ENCODE measurements at places on chromosomes 5 and 9.

DNA sequence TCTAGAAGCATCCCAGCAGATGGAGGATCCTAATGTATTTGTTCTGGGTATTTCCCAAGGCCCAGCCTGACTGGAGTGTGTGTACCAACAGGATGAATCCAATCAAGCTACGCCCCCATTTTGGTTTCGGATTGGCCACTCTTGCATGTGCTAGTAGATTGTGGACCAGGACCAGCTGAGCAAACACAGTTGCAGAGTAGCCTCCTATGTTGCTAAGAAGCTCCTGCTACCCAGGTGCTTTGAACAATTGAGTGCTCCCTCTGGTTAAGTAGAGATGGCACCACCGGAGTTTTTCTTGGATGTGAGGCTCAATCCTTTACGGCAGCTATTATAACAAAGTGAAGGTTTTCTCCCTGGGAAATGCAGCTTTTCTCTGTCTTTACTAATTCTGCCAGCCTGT is 204.5 kb downstream of the NTRK2 start:
- DNase-seq: no peak

GRCh38 chr5:113846941-113847340 is 333.4 kb downstream of the YTHDC2 start:
- DNase-seq: no peak

DNA sequence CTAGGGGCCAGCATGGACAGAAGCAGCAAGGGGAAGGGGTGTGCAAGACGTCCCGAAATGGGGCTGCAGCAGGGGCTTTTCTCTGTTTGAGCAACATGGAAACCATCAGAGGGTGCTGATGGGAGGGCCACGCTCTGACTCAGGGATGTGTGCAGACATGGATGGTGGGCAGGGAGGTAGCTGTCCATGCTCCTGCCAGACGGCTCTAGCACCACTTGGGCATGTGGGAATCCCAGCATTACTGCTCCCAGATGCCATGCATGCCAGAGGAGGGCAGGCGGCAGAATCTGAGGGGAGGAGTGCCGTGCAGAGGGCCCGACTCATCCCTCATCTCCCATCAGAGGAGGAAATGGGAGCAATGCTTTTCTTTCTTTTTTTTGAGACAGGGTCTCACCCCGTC is 45.6 kb upstream of the SLC25A51 start:
- DNase-seq: no peak

- peak; percentile 3 for DNase-seq
Observed at GRCh38 chr5:166505544-166505943, 1785.9 kb upstream of the WWC1 start.

- DNase-seq: no peak
Observed at GRCh38 chr5:166340039-166340438, 1951.4 kb upstream of the WWC1 start.

DNA sequence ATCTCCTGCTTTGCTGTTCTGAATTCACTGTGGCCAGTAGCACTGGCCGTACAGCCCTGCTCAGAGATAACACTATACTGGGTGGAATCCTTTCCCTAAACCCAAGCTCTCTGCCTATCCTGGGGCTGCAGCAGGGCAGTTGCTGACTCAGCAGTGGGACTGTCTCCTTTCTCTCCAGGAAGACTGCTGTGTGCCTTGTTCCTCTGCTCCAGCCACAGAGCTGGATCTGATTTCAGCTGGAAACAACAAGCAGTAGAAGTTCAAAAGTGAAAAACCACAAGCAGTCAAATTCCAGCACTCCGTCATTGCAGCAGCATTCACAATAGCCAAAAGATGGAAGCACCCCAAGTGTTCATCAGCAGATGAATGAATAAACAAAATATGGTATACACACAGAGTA is 105.0 kb downstream of the FBXL7 start:
- no peak for DNase-seq

- DNase-seq: no peak
Observed at GRCh38 chr5:170640731-170641588, 137.1 kb downstream of the KCNIP1 start.

GRCh38 chr9:71821405-71821804 is 53.1 kb upstream of the CEMIP2 start:
- DNase-seq: no peak

DNA sequence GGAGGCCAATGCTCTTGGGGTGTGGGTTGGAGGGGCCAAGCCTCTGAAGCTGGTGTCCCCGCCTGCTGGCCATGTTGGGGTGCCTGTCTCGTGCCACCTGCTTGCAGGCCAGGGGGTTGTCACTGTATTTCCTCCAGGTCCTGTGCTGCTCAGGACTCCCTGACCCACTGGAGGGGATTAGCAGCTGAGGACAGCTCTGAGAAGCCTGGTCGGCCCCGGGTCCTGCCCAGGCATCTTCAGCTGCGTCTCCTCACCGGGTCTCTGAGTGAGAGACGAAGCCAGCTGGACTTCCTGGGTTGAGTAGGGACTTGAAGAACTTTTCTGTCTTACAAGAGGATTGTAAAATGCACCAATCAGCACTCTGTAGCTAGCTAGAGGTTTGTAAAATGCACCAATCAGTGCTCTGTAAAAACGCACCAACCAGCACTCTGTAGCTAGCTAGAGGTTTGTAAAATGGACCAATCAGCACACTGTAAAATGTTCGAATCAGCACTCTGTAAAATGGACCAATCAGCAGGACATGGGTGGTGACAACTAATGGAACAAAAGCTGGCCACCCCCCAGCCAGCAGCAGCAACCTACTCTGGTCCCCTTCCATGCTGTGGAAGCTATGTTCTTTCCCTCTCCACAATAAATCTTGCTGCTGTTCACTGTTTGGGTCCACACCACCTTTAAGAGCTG is 20.6 kb upstream of the SLC9A3 start:
- DNase-seq: no peak

- no peak for DNase-seq
Observed at GRCh38 chr5:35246900-35247647, 16.8 kb upstream of the PRLR start.

GRCh38 chr9:30519756-30520155 is 1864.7 kb upstream of the ACO1 start:
- no peak for DNase-seq

GRCh38 chr5:38258319-38259061 is at the start of gene EGFLAM:
Gene EGFLAM, plus strand, starts transcription at chr5:38258559. Its CDS starts 196 bp downstream, at chr5:38258755.
- DNase-seq: peak; percentile 6

DNA sequence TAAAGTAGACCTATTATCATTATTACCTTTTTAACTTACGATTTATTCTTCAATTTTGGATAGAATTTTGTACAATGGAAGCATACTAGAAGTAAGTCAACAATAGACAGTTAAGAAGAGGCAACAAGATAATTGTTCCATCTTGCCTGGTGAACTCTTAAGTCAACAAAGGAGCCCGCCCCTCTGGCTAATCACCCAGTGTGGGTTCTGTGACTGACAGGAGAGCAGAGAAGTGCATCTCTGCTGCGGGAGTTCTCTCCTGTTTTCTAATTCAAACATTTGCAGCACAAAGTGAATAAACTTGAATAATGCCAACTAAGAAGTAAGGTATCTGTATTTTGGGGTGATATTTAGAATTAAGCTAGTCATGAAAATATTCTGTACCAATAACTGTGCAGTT is 6.7 kb upstream of the ISL1 start:
- DNase-seq: peak; percentile 23

DNA sequence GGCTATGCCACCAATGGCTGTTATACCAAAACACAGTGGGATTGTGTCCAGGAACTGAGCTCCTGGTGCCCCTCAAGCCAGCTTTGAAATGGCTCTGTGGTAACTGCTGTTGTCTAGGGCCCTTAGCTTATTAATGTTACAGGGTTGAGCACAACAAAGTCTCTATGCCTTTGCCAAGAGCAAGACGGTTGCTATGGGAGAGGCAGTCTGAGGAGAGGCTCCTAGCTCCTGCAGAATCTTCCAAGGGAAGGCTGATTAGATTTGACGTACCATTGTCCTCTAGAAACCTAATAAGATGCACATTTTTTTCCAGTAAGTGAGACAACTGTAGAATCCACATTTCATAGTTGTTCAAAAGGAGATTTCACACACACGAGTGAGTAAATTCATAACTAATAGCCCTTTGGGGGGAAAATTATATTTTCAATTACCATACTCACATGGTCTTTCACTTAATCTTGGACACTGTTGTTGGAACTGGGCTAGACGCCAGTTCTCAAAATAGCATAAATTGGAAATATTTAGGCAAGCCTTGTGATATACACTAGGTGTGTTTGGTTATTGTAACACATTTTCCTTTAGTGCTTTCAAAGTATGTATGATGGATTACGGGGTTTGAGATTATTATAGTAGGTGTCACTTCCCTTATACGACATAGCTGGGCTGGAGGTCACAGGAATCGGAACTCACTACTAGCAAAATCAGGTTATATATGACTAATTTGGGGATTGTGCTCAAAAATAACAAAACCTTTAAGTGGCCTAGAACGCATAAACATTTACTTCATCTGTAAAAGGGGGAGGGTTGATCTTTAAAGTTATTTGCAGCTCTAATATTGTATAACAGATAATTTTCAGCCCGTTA is 186.3 kb upstream of the EGFLAM start:
- no peak for DNase-seq

- DNase-seq: no peak
Observed at GRCh38 chr5:142807372-142807911, 37.3 kb downstream of the ARHGAP26 start.

GRCh38 chr5:40828690-40829661 is 6.0 kb downstream of the RPL37 start:
- no peak for DNase-seq

DNA sequence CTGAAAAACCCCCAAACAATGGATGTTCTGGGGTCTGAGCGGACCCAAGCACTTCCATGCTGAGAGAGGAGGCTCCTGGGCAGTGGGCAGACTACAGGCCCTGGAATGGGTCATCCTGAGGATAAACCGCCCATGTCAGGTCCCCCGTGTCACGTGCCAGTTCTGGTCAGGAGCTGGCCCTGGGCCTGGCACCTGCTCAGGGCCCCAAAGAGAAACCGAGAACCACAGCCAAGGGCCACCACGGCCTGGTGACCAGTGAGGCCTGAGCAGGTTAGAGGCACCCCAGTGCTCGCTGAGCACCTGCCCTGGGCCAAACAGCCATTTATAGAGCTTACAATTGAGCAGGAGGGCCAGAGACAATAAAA is 15.8 kb downstream of the LMAN2 start:
- DNase-seq: no peak

GRCh38 chr5:155087036-155087435 is 73.5 kb downstream of the KIF4B start:
- DNase-seq: no peak

DNA sequence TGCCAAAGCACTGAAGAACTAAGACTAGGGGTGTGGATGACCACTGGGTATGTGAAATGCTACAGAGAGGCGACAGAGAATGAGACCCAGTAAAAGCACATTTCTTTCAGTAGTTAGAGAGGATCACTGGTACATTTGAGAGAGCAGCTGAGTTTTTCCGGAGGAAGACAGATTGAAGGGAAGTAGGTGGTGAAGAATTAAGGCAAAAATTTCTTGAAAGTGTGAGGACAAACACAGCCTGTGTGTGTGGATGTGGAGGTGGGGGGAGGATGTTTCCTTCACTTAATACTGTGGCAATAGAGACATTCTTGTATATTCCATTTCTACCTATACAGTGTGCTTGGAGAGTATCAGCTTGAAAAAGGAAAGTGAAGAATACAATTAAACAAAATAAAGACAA is 871.2 kb upstream of the DMAC1 start:
- no peak for DNase-seq

DNA sequence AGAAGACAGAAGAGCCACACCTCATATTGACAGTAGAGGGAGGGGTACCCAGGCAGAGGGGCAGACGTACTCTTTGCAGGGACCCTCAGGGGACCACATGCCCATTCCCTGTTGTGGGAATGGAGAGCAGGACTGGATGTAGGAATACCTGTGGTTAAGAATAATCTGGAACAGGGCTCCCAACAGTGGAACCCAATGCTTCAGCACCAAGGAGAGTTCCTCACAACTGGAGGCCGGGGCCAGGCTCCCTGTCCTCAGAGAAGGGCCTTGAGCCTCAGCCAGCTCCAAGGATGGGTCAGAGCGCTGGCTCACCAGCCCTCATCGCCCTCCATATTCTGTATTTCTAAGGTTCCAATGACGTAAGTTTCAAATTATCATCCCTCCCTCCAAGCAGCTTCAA is 7.4 kb upstream of the SHC3 start:
- DNase-seq: no peak

GRCh38 chr5:57302164-57302563 is 128.3 kb downstream of the GPBP1 start:
- no peak for DNase-seq

DNA sequence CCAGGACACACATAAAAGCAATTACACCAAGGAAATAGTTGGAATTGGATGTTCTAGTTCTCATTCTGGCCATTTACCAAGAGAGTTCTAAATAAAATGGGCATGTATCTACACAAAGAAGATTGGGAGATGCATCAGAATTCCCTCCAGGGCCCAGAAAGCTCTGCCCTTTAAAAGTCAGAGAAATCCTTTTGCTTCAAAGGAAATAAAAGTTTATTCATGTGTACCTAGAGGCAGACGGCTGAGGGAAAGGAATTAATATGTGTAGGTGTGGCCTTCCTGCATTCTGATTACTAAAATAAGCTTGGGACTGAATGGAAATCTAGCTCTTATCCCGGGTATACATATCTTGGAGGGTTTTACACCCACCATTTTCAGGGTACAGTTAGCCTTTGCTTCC is 719.4 kb downstream of the SEMA5A start:
- DNase-seq: no peak

GRCh38 chr9:18032636-18033035 is 441.3 kb upstream of the ADAMTSL1 start:
- no peak for DNase-seq

GRCh38 chr5:32583582-32584232 is 1.6 kb upstream of the SUB1 start:
- no peak for DNase-seq

DNA sequence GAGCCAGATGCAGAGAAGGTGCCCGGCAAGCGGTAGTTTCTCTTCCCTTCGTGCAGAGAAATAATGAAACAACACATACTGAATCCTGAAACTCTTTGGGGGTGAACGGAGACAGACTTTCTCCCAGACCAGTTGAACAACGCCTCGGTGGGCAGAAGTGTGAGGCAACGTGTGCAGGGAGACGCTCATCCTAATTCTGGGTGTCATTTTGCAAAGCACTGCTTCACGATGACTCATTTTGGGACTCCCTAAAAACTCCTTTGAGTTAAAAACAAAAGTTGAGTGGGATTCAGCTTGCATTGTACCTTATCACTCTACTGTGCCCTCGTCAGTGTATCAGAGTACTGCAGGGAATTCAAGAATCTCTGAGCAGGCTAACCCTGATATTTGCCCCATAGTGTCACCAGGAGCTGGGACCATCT is 3.5 kb upstream of the NEK6 start:
- no peak for DNase-seq

DNA sequence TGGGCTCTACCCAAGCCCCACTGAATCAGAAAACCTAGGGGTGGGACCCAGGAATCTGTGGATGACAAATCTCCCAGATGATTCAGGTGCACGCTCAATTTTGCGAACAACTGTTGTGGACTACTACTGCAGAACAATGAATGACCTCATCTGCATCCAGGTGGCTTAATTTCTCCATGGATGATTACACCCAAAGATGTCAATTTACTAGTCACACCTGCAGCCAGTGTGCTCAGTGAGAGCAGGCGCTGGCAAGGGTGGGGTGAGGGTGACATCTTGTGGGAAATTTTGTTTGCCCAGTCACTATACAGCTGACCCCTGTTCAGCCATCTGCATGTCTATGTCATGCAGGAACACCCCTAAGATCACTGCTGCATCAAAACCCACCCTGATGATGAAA is 118.2 kb downstream of the ENTREP1 start:
- no peak for DNase-seq
